ENCODE measurements at places on chromosomes 3 and 15.
A peak's percentile ranks its signal among the peaks of the same experiment; 100 is the strongest.

DNA sequence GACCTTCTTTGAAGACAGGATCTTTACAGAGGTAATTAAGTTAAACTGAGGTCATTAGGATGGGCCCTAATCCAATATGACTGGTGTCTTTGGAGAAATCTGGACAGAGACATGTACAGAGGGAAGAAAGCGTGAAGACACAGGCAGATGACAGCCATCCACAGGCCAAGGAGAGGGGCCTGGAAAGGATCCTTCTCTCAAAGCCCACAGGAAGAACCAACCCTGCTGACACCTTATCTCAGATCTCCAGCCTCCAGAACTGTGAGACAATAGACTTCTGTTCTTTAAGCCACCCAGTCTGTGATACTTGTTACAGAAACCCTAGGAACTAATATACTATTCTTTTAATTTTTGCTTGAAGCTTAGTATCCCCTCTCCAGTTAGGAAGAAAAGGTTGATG is 74.2 kb downstream of the WDR76 start:
- no peak for DNase-seq

GRCh38 chr15:88401996-88402656 is 65.1 kb downstream of the MRPL46 start:
- DNase-seq: no peak

GRCh38 chr3:148026009-148026588 is 616.9 kb downstream of the ZIC1 start:
- DNase-seq: no peak

DNA sequence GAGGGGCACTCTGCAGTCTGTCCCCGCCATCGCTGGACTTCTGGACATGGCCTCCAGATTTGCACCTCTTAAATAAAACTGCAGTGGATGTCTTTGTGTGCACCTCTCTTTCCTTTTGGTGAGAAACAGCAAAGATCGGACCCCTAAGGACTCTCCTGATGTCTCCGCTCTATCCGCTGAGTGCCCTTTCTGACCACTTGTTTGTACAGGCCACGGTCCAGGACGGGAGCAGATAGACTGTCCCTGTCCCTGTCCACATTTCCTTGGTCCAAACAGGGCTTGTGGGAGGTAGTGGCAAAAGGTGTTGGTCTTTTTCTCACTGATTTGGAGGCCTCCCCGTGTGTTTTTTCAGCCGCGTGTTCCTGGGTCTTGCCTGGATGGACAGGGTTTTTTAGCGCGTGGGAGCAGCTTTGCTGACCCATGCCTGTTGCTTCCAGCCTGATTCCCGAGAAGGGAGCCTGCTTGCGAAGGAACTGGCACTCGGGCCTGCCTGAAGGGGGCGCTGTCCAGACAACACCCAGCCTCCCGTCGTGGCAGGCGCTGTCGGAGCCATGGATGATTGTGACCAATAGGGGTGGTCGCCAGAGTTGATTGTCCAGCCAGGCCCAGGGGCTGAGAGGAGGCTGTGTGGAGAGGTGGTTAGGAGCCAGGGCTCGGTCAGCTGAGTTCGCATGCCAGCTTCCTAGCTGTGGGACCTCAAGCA is 13.2 kb upstream of the STAB1 start:
- DNase-seq: no peak

- DNase-seq: no peak
These were observed 499 bp downstream of the ALDH1A2 start for GRCh38 chr15:58064980-58065444.

DNA sequence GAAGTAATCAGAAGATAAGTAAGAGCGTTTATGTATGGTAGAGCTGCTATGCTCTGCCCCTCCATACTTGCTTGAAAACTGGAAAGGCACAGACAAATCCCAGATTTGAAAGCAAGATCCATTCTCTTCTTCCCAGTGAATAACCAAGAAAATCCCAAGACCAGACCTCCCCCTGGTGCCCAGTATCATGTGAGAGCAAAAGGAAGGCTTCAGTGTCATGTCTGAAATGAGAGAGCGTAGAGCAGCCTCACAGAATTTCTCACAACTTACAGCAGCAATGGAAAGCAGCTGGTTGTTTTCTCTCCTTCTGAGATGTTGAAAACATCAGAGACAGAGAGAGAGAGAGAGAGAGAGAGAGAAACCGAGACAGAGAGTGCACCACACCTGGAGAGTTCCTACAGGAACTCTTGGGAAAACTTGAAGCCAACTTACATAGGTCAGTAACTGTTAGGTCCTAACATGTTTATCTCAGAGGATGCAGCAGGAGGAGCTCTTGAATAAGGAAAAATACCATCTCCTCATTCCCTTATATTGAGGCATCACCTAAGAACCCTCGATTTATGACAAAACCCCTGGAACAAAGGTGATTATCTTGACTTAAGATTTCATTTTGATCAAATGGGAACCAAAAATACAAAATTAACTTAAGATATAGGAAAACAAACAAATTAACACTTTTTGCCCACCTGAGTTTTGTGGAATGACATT is 273.3 kb downstream of the NSUN3 start:
- DNase-seq: peak; percentile 78

DNA sequence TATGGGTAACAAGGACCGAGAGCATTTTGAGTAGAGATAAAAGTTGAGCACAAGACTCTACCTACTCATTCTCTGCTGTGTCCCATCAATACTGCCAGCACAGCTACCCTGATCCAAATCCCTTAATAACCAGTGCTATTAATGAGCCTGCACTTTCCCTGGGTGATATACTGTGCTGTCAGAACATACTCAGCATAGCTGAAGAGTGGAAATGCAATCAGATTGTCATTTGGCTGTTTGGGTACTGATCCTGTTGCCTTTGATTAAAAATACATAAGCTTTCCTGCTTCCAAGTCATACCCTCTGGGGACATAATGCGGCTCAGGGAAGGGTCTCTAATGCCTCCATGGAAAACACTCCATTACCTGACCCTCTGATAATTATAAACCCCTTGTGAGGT is 917.5 kb downstream of the SQOR start:
- no peak for DNase-seq

GRCh38 chr15:91282486-91282885 is 182.4 kb downstream of the SV2B start:
- no peak for DNase-seq

Data from pons (tissue), 1 donor.